CD4-positive, alpha-beta T cell treated with Interleukin-15 for 1 hour (primary cell): ENCODE measurements at places on chromosomes 3 and 15.

DNA sequence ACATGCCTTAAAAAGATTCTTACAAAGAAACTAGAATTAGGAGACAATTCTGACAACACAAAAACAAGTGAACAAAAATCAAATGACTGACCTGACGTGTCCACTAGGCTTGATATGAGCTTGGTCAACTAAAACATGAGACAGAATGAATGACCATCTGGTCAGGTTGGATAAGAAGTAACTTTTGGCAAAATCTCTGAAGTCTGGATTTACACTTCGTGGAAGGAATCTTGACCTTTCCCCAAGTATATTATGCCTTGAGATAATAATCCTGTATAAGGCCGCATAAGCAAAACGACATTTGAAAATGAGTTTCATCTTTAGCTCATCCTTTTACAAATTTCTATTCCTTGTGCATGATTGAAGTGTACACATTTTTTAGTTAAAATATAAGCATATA, 1.1 kb upstream of the TF start:
- DNase-seq, result no peak

- no peak for DNase-seq
Measured at GRCh38 chr3:40417845-40418543, 31.0 kb downstream of the ENTPD3 start.

DNA sequence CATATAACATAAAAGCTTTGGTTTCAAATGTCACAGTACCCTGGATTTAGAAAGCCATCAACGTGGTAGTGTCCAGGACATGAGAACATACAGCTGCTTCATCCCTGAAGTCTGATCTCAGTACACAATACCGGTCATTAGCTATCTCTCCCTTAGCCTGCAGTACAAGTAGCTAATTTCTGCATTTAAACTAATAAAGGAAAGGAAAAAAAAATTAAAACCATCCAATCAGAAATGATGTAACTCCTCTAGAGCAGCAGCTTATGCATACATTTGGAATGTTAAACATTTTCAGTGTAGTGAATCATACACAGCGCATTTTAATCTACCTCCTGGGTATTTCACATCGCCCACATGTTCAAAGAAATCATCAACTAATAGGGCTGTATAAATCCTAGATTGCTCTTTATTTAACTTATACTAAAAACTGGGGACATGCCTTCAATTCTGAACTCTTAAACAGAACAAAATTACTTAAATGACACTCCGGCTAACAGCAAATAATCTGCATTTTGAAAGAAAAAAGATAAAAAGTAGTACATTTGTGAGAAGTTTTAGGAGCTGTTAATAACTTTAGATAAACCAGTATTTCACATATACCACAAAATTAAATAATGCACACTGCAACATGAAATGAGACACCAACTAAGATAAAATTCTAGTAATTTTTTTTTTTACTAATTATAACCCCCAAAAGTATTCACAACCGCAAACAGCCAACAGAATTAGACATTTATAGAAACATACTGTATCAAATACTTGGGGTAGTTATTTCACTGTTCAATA, 3.7 kb downstream of the IGF2BP2 start:
- no peak for DNase-seq

GRCh38 chr3:184760337-184761074, 48.6 kb upstream of the MAGEF1 start:
- DNase-seq, result no peak

DNA sequence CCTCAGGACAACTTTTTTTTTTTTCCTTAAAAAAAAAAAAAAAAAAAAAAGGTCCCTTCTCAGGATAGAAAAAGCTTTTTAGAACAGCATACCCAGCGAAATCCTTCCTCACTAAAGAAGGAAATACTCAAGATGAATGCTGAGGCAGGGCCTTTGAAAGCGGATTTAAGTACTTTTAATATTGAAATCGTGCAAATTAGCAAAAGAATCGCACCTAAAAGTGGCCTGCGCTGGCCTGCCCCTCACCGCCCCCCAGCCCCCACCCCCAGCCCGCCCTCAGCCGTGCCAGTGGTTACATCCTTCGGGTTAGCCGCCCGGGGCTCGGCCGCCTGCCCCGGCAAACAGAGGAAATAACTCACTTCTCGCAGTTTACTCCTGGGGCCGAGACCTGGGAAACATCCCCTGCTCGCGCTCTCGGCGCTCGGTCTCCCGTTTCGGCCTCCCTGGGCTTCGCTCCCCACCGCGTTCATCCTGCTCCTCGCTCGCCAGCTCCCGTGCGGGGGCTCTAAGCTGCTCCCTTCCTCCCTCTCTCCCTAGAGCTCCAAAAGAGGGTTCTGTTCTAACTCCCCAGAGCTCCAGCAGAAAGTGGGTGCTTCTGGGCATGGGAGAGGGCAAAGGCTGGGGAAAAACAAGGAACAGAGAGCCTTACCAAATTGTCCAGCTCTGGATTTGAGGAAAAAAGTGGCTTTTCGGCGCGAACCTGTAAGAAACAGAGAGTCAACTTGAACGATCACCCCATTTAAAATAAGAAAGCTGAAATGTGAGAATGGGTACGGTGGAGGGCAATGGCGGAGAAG, 5.2 kb downstream of the MEIS2 start:
- no peak for DNase-seq

DNA sequence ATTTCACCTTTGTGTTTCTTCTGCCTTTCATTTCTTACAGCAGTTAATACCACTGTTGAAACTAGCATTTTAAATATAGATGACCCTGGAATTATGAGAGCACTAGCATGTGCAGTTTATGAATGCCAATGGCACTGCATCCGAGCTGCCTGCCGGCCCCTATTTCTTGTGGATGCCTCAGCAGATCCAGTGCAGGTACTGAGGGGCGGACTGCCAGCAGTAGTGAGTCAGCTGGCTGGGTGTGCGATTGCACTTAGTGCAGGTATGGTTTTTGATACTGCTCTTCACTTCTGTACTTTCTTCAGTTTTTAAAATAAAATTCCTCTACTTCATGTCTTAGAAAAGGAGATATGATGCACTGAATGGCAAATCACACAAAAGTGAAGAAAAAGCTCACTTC, 453.0 kb downstream of the DIPK2A start:
- no peak for DNase-seq

DNA sequence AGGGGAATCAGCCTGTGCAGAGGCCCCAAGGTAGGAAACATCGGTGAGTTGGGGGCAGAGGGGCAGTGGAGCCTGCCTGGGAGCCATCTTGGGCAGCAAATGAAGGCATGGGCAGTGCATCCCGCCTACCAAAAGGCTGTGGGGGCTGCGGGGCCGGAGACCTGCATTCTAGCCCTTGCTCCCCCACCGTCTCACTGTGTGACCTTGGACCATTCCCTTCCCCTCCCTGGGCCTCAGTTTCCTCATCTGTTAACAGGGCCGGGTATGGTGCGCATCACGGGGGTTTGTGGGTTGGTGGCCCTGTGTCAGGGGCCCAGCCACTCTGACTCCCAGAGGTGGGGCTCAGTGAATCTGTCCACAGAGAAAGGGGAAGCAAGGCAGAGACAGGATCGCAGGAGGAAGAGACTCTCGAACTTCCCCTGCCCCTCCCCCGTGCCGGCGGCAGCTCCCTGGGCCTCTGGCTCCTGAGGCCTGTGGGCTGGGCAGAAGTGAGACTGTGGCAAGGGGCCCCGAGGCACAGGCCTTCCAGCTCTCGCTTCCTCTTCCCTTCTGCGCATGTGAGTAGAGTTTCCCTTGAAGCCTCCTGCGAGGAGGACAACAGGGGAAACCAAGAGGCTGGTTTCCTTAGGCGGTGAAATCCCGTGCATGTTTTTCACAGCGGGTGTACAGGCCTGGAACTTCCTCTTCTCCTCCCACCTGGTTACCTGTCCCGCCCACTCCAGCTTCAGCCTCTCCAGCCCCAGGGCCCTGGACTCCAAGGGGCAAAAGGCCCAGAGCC, 42.9 kb downstream of the IDH2 start:
- DNase-seq, result peak; percentile 91

GRCh38 chr15:82018201-82018600, 27.6 kb downstream of the MEX3B start:
- DNase-seq, result no peak

- no peak for DNase-seq
Measured at GRCh38 chr3:64901522-64901885, 213.7 kb upstream of the ADAMTS9 start.

GRCh38 chr3:55218577-55218976, 268.5 kb downstream of the WNT5A start:
- DNase-seq, result no peak

DNA sequence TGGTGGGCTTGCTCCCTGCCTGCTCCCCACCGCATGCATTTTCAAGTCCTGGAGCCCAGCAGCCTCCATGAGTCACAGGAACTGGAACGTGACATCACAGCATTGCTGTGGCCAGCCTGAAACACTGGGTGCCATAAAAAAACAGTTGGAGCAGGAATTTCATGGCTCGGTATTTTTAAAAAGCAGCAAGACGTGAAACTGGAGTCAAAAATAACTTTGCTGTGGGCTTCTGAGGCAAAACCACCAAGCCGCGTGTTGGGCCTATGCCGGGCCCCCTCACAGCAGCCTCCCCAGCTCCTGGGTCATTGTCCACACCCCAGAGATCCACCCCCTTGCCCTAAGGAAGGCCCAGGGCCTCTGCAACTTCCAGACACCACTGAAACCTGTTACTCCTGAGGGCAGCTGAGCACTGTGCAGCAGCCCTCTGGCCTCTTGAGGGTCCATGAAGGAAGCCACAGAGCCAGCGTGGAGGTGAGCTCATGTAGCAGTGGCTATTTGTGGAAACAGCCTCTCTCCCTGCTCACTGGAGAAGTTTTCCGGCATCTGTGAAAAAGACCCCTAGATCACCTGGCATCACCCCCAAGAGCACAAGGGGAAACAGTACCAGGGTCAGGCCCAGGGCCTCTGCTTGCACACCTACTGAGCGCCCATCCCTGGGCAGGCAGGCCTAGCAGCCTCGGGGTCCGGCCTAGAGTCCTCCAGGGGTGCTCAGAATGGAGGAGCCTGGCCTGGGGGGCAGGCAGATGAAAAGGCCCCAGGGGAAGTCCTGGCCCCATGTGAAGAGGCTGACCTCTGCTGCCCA, 34.0 kb upstream of the DUSP7 start:
- peak; percentile 12 for DNase-seq

- no peak for DNase-seq
Measured at GRCh38 chr3:131224886-131225550, 156.6 kb upstream of the NUDT16 start.

DNA sequence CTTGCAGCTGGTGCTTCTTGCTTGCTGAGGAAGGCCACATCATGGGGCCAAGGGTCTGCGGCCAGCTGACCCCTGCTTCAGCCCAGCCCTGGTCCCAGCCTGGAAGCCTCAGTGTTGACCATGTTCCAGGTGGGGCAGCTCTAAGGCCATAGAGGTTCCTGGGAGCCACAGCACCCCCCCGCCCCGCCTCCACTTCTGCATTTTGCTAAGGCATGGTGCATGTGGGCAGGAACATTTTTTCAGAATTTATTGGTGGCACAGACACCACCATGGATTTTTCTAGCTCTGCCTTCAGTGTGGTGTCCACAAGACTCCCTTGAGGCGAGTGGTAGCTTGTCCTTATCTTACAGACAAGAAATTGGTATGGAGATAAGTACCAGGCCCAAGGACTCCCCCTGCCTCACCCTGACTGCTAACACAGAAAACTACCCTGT, 1.9 kb upstream of the CHST14 start:
- no peak for DNase-seq

DNA sequence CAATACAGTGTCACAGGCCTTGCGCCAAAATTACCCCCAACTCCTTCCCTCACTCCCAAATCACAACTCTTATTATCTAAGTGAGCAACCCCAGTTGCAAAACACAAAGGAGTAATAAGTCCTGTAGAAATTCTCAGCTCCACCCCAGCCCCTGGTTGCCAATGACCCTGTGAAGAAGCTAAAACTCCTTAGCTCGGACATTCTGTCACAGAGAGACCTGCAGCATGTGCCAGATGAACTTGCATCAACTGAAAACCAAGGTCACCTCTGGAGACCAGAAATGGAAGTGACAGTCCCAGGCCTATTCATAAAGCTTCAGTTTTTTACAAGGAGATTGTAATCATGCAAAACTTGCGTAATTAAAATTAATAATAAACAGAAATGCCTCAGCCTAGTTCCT, 55.2 kb downstream of the RBPMS2 start:
- DNase-seq, result no peak

GRCh38 chr3:18987862-18988447, 160.4 kb upstream of the KCNH8 start:
- no peak for DNase-seq

DNA sequence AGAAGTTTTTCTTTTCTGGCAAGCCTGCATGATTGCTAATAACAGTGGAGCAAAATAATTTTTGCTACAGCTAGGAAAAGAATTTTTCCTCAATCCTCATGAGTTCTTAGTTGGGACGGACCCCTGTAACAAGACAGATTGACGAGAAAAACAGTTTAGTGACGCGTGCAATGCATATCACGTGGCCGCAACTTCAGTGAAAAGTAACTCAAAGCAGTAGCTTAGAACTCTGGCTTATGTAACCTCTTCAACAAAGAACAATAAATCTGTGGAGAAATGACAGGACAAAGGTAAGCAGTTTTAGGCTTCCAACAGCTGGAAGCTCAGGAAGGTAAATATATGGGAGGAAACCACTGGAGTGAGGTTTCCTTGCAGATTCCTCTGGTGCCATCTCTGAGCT, 19.7 kb downstream of the FAM107A start:
- no peak for DNase-seq

- DNase-seq, result no peak
Measured at GRCh38 chr15:82140886-82141285, 95.1 kb upstream of the MEX3B start.

DNA sequence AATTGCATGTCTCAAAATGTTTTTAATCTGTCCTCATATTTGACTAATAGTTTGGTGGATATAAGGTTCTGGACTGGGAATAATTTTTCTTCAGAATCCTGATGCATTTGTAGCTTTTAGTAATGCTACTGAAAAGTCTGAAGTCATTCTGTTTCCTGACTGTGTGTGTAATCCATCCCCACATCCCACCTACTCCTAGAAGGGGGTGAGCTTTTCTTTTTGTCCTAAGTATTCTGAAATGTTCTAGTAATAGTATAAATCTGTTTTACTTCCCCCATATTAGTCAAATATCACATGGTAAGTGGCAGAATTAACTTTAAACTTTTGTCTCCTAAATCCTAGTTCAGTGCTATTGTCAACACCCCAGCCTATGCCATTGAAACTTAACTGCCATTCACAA, 162.8 kb downstream of the GREM1 start:
- DNase-seq, result no peak

GRCh38 chr3:94482686-94483085, 419.8 kb downstream of the NSUN3 start:
- no peak for DNase-seq

- DNase-seq, result no peak
Measured at GRCh38 chr15:92322566-92323355, 70.9 kb upstream of the ST8SIA2 start.

- no peak for DNase-seq
Measured at GRCh38 chr15:95405447-95405846, 925.1 kb upstream of the NR2F2 start.
